ENCODE measurements at places on chromosomes 5 and 9.

GRCh38 chr5:113612060-113612496 lies 98.6 kb downstream of the YTHDC2 start:
- H3K36me3 ChIP-seq = no peaks in the 10 kb centered on the region
- H3K27me3 ChIP-seq = peaks cover 20% of the 10 kb centered on the region
- H3K4me3 ChIP-seq = no peak overlapping the region
- H3K27ac ChIP-seq = no peak overlapping the region

DNA sequence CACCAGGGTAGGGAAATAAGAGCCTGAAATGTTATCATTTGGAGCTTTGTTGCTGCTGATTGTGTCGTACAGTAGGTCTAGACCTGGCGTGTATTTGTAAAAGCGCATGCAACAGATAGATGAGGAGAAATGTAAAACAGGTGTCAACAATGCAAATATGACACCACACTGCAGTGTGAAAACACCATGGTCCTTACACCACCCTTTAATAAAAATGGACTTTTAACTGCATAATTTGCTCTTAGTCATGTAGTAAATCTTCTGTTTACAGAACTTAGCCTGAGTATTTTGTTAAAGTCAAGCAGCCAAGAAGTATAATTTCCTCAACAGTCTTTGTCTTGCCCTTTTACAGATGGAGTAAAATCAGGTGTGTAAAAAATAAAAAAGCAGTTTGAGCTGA lies 13.9 kb downstream of the PCBD2 start:
- no peak overlapping the region for H3K4me3 ChIP-seq
- no peak overlapping the region for H3K27ac ChIP-seq
- peaks cover 44% of the 10 kb centered on the region for H3K36me3 ChIP-seq
- peaks cover 23% of the 10 kb centered on the region for H3K4me1 ChIP-seq
- H3K27me3 ChIP-seq = no peaks in the 10 kb centered on the region

DNA sequence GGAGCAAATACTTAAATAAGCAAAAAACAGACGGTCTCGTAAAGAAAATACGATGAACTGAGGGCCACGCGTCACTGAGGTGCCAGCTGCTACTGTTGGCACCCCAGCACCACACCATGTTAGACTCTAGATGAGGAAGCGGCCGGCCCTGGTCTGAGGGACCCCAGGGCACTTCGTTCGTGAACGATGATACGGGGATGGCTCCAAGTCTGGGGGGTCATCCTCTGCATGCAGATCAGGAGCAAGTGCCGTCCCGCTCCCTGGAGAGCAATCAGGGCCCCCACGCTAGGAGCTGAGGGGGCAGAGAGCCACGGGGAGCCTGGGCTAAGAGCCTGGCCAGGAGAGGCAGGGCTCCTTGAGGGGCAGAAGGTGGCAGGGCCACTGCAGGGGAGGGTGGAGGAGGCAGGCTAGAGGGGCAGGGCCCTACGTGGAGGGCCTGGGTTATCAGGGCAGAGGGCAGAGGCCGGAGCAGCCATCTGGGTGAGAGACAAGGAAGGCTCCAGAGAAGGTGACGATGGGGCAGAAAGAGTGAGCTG lies 24.1 kb downstream of the SARDH start:
- no peak overlapping the region for H3K4me3 ChIP-seq
- no peaks in the 10 kb centered on the region for H3K36me3 ChIP-seq
- DNase-seq = no peak
- H3K27me3 ChIP-seq = no peaks in the 10 kb centered on the region
- no peaks in the 10 kb centered on the region for H3K4me1 ChIP-seq
- no peak overlapping the region for H3K27ac ChIP-seq

DNA sequence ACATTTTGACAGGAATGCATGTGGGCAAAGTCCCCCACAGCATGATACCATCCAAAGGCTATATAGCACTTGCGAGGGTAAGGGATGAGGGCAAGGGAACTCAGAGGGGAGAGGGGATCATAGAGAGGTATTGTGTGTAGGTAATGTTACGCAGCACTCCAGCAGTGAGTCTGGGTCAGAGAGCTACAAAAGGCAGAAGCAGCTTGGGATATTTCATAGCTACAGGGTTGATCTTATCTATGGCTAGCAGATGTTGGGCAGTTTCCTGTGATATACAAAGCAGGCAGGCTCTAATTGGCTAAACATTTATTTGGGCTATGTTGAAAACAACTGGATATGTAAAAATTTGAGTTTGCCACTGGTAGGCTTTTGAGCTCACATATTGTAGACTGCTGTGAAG lies 17.8 kb upstream of the SLCO4C1 start:
- H3K36me3 ChIP-seq = no peaks in the 10 kb centered on the region
- no peaks in the 10 kb centered on the region for H3K4me1 ChIP-seq
- peaks cover 6% of the 10 kb centered on the region for H3K27me3 ChIP-seq
- H3K27ac ChIP-seq = no peak overlapping the region
